Urinary bladder (tissue), 4 donors: ENCODE measurements at places on chromosomes 3 and 15.

DNA sequence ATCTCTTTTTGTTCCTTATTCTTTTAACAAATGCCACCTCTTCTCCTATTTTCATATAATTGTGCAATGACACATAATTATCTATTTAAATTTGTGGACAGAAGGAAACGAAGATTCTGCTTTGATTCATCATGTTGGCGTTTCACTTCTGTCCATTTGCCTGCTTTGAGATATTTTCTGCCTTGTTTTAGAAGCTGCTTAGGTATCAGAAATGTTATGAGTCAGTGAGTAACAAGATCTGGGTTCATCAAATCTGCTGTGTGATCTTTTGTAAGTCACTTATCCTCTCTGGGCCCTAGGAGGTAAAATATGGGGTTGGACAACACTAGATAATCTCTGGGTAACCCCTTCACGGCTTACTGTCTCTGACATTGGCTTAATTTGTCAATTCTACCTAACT lies 7.3 kb upstream of the MINDY4B start:
- DNase-seq, result no peak

DNA sequence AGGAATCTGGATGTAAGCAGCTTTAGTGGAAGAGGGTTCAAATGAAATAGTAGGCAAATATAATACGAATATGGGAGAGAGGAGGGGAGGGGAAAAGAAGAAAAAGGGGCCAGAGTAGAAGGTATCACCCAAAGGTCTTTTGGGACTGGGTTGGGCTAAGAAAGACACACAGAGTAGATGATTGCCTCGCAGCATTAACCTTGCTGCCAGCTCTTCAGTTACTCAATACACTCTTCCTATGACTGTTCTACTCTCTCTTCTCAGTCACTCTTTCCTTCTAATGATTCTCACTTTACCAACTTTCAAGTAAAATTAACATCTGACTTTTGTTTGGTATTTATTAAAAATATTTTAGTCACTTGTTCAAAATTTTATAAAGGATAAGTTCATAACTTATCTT lies 52.8 kb downstream of the CLASP2 start:
- DNase-seq, result no peak

GRCh38 chr3:120622870-120623726 lies 27.0 kb downstream of the NDUFB4 start:
- no peak for DNase-seq

DNA sequence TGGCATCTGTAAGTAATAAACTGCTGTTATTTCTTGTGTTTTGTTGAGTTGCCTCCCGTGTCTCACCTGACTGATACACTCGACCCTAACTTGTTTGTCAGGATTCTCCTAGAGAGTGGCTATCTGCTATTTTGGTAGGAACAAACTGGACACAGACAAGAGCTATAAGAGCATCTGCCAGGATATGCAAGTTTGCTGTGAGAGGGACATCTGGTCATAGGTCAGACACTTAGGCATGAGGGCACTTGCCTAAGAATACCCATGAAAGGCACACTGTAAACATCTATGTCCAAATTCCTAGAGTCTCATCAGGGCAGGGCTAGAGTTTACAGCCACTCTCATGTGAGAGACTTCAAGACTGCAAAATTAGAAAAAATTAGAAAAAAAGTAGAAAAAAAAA lies 32.5 kb downstream of the NEDD4 start:
- no peak for DNase-seq

DNA sequence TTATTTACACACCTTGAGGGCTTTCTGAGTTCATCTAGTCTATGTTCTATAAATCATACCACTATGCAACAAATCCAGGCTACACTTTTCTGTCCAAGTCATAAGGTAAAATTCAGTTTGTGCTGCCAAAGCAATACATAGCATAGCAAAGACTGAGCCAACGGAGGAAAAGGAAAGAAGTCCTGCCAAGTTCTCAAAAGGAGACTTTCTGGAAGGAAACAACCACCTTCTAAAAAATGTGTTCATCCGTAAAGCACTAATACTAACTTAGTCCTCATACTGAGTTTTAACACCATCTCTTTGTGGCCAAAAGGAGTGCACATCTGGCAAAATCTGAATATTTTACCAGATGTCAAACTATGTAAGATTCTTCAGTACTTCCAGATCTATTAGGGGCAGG lies 620.2 kb downstream of the RBMS3 start:
- no peak for DNase-seq

- DNase-seq, result no peak
Observed at GRCh38 chr3:29701326-29701983, 420.6 kb downstream of the RBMS3 start.
